Sigmoid colon (tissue), 7 donors: ENCODE measurements at places on chromosomes 2 and 18.

GRCh38 chr2:172889768-172890430 lies 154.3 kb downstream of the RAPGEF4 start:
- no peak for DNase-seq

GRCh38 chr2:239811806-239812560 lies 213.2 kb downstream of the NDUFA10 start:
- DNase-seq = peak; percentile 28

DNA sequence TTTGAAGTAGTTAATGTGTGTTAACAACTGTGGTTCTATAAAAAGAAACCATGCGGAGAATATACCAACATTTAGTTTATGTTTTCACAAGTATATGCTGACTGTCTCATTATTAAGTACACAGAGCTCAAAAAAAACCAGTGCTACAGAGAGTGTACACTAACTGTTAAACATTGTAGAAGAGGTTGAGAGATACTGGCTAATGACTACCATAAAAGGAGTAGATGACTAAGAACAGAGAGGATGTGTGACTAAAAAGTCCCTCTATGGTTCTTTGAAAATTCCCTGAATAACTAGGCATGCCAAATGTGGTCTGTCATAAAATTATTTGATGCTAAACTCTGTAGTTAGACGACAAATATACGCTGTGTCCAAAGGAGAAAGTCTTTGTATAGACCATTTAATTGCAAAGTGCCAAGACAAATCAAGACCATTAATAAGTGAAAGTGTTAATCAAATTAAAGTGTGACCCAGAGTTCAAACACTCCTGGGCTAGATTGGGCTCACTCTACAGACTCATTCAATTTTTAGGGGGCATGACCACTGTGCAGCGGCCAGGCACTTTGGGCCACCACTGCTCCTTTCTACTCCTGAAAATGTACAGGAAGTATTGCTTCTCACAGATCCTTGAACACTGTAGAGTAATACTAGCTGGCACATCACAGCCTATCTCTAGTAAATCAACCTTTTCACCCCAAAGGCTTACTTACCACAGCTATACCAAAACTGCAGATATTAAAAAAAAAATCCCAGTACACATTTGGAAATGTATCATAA lies 45.1 kb upstream of the SERTAD2 start:
- no peak for DNase-seq

GRCh38 chr2:20604951-20605381 lies 45.9 kb downstream of the HS1BP3 start:
- DNase-seq = peak; percentile 88

GRCh38 chr2:140128909-140129308 lies 1348.7 kb upstream of the NXPH2 start:
- no peak for DNase-seq

DNA sequence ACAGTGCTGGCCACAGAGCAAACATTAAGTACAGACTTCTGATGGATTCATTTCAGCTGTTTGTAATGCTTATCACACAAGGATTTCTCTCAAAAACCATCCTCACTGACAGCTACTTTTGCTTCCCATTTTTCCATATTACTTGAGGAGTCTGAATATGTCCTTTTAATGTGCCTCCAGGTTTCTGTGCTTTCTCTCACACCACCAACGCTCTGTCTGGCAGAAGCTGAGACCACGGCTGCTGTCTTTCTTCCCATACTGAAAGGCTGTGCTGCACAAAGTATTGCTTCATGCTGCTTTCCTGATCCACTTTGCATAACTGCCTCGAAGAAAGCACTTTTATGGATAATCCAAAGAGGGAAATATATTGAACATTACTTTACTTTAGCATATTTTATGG lies 312.1 kb upstream of the ZEB2 start:
- no peak for DNase-seq

DNA sequence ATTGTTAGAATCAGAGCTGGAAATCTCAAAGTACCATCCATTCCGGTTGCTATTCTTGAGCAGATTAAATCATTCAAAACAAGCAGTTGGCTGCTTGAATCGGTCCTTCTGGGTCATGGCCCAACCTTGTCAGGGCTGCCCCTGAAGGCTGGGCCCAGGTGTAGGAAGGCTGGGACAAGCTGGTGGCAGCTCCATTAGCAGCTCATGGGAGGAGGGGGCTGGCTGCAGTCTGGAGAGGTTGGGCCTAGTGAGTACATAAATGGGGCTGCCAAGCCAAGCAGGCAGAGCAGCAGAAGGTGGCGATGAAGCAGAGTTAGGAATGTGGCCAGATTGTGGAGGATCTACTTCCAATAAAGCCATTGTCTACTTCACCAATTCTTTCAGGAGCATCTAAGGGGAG lies 81.4 kb downstream of the ADCYAP1 start:
- DNase-seq = no peak

DNA sequence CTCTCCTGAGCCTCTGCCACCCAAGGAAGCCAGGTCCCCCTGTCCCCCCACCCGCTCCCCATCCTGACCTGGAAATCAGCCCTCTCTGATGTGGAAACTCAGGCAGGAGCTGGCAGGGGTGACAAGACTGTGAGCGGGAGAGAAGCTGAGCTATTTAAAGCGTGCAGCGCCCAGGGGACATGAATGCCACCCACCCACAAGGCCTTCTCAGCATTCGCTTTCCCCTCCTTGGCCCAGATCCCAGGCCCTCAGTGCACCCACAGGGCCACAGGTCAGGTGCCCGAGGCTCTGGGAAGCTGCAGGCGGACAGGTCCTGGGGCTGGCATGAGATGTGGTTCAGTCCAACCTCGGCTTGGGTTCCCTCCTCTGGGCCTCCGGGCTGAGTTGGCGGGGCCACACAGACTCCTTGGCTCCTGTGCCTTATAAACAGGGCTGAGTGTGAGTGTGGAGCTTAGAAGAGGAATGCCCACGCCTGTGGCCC lies 168.3 kb downstream of the SMAD7 start:
- peak; percentile 81 for DNase-seq

DNA sequence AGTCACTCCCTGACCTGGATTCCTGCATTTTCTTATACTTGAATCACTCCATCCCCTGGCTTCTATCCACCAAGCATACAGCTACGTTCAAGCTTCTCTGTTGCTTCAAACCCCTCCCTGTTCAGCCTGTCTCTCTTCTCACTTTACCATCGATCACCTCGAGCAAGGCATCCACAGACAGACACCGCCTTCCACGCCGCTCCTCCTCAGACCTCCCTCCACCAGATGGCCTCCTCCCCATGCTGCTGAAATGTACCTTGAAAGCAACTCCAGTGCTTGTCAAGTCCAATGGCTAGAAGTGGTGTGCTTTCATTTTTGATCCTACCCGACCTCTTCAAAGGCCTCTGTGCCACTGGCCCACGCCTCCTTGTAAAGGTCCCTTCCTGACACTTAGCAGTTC lies 131.3 kb upstream of the ACAA2 start:
- DNase-seq = peak; percentile 69

- no peak for DNase-seq
Observed at GRCh38 chr2:156191527-156191926, 141.0 kb downstream of the NR4A2 start.
